ENCODE measurements at places on chromosomes 12 and 14.
A peak's percentile ranks its signal among the peaks of the same experiment; 100 is the strongest.

- DNase-seq = no peak
Measured at GRCh38 chr14:54579621-54580020, 12.7 kb downstream of the SAMD4A start.

GRCh38 chr12:121424624-121424975 is 24.7 kb downstream of the RNF34 start:
- no peak for DNase-seq

DNA sequence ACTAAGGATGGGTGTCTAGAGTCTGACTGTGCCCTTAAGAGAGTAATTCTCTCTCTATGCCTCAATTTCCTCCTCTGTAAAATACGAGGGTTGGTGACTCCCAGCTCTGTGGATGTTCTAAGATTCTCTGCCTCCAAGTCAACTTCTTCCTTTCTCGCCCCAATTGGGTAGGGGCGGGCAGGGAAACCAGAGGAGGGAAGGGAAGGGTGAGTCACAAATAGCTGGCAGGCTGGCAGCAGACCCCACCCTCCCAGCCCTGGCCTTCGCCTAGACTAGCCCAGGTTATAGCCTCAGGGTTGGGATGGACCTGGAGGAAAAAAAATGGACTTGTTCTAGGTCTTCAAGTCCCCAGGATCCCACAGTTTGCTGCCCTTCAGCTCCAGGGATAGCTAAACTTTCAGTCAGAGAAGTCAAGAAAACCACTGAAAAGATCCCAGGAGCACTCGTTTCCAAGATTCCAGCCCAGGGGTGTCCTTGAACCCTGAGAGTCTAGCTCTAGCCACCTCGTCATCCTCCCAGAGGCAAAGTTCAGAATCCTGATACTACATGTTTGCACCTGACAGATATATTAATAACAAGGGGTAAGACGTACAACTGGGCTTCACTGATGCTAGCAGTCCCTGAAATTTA is 2.3 kb downstream of the DGKA start:
- no peak for DNase-seq

GRCh38 chr12:94140556-94140955 is 7.8 kb upstream of the PLXNC1 start:
- DNase-seq = no peak

DNA sequence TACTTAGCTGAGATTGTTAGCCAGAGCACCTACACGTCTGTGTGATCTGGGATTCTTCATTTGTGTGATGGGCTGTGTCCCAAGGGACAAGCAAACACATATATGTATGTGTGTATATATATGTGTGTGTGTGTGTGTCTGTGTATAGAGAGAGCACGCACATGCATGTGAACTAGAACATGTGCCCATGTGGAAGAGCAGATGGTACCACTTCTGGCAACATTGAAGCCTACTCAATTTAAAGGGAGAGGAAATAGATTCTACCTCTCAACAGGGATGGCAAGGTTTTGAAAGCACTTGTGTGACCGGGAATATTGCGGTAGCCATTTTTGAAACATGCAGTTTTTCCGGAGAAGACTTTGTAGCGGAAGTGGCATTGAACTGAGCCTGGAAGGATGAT is 1.4 kb downstream of the TOMM20L start:
- no peak for DNase-seq

DNA sequence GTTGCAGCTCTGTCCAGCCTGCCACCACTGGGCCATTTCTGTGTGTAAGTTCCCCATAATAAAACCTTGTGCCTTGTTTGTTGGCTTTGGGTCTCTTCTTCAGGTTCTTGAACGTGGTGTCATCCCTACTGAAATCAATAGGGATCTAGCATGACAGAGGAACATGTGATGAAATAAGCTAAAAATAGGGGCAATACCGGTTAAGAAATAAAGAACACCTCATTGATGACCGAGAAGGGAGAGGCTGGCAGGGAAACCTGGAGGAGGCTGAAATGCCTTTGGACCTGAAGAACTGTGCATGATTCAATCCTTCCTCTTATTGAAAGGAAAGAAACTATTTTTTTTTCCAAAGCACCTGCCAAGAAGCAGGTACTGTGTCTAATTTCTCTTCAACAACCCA is 172.3 kb downstream of the PPM1H start:
- DNase-seq = no peak

GRCh38 chr14:67416810-67417209 is 4.8 kb upstream of the PLEK2 start:
- DNase-seq = no peak

GRCh38 chr14:96637521-96637920 is 135.3 kb downstream of the PAPOLA start:
- DNase-seq = no peak

DNA sequence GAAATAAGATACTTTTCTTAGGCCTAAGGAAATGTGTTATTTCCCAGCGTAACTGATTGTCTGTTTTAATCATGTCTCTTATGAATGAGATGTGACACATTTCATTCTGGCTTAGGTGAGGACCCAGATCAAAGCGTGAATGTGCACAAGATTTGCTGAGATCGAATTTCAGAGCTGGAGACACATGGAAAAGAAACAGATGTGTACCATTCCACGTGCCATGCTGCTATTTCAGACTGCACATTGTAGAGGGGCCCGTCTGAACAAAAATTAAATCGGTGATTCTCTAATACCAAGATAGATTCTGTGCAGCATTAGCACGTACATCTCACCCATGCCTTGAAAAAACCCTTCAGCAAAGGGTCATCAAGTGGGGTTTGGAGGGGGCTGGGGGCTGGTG is 290.4 kb downstream of the AACS start:
- DNase-seq = no peak

DNA sequence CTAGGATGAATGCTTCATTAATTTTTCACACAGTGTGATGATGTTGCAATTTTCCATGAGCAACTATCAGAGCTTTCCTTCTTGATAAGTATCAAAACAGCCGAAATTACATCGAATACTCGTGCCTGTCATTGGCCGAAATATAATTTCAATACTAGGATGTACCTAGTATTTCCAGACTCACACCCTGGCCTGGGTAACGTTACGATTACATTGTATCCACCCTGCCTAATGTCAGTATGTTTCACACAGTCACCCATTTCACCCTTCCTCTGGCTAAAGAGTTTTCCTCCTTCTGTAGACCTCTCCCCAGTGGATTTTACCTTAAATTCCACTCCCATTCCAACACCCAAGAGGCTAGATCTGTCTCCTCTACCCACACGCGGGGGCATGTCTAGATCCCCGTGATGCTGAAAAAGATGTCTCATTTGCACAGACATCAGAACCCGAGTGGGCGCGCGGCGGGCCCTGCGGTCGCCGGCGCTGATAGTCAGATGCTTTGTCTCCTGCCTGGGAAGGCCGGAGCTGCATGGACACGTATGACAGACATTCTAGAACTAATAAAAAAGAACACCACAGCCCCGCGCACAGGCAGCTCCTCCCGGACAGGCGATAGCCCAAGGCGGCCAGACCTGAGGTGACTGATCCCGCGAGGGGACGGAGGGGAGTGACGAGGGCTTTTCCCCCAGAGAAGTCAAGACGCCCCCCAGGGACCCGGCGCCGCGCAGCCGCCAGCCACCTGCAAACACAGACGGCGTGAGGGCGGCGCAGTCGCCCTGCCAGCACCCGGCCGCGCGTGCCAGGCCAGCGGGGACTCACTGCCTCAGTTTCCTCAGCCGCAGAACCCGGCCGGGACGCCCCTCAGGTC is 723 bp downstream of the KIF21A start:
- DNase-seq = peak; percentile 60

DNA sequence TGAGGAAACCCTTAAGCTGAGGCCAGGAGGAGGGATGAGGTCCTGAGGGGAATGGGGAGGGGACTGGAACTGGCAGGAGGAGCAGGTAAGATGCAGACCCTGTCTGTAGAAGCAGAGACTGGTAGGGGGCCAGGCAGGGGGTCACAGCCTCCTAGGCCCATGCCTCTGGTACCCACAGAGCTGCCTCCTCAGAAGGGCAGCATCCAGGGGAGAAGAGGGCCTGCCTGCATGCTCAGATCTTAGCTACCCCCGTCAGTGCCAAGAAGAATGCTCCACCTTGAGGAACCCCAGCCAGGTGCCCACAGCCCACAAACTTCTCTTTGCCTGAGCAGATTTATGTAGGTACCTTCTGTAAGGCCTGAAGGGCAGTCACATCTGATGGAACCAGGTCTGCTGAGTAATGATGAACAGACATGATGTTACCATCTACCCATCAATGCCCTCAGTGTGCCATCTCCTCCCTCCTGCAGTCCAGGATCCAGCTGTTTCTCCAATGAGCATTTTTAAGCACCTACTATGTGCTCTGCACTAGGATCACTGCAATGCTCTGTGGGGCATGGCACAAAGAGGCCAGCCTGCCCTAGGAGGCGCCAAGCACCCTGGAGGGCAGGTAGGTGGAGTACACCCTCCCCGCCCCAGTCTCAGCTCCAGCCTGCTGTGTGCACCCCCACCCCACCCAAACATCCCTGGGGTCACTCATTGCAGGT is 24.8 kb upstream of the ZFP36L1 start:
- DNase-seq = no peak

- DNase-seq = no peak
Measured at GRCh38 chr14:50106178-50106577, 10.2 kb downstream of the VCPKMT start.

DNA sequence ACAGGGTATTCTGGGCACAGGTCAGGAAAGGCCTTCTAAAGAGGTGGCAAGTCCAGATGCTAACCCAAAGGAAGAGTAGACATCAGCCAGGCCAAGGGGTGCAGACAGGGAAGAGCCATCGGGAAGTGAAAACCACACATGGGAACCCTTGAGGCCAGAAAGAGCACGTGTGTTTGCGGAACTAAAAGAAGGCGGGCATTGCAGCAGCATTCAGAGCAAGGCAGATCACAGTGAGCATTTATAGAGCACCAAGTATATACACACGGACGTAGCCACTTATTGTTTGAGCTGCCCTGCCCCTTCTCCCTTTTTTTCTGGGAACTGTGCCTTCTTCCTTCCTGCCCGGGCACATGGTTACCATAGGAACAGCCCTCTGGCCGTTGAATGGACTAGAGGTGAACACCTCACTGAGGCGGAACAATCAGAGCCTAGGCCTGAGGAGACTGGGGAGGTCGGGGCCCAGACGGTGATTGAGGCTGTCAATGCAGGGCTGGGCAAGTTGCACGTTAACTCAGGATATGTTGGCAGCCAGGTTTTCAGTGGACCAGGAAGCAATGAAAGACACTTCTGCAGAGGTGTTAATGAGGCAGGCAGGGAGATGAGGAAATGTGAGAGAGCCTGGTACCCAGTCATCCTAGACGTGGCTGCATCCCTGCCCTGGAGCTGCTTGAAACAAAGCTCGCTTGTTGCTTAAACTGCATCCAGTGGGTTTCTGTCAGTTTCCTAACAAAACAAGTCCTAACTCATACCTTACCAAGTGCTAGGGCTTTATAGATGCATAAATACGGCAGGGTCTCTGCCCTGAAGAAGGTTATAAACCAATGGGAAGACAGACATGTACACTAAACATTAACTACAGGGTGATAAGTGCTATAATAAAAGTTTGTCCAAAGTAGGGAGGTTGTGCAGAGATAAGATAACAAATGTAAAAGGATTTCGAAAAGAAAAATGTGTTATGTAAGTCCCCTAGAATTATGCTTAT is 34.2 kb downstream of the MOAP1 start:
- DNase-seq = no peak

DNA sequence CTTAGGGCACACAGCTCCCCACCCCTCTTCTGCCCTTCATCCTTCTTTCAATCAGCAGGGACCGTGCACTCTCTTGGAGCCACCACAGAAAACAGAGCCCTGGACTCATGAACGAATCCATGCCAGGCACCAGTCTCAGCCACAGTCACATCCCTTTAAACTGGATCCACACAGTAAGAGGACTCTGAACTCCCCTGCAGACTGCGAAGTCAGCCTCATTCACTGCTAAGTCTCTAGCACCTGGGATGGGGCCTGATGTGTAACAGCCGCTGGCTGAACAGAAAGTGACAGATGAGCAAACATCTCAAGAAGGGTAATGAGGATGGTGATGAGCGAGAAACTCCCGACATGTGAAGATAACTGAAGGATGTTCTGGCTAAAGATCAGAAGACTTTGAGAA is 45.8 kb upstream of the IQSEC3 start:
- DNase-seq = peak; percentile 7

Data from left hindlimb (tissue), 1 donor.